ENCODE measurements at places on chromosomes 6 and 20. TPM values are rescaled to one million over a fixed set of nuclear protein-coding genes. Genes with fewer than 3 reads are reported as not detected.

The RFX6 gene
- not detected for total RNA-seq

The RIPOR2 gene
- total RNA-seq: 21.3 TPM

The CEP85L gene
- 68.9 TPM for total RNA-seq

The PRR18 gene
- total RNA-seq: 0.10 TPM

The GPR6 gene
- total RNA-seq: 0.41 TPM

The TBCC gene
- 30.3 TPM for total RNA-seq

The IPCEF1 gene
- total RNA-seq: 1.0 TPM

Measured in tongue (tissue), 3 donors.